Thyroid gland (tissue), 4 donors: ENCODE measurements at places on chromosomes 11 and 22.

DNA sequence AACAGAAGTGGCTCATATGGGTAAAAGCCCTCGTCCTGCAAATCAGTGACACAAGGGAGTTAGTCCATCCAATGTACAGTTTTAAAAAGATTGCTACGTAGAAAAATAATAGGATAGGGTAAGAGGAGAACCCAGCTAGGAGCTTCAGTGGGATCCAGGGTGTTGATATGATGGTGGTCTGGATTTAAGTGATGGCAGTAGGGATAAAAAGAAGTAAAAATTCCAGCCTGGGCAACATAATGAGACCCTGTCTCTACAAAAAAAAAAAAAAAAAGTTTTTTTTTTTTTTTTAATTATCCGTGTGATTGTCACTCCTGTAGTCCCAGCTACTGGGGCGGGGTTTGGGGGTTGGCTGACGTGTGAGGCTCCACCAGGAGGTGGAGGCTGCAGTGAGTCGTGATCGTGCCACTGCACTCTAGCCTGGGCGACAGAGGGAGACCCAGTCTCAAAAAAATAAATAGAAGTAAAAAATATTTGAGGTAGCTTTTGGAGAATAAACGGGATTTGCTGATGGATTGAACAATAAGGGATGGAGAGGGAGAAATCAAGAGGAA is 7.0 kb upstream of the L3MBTL2 start:
- peak; percentile 44 for DNase-seq

DNA sequence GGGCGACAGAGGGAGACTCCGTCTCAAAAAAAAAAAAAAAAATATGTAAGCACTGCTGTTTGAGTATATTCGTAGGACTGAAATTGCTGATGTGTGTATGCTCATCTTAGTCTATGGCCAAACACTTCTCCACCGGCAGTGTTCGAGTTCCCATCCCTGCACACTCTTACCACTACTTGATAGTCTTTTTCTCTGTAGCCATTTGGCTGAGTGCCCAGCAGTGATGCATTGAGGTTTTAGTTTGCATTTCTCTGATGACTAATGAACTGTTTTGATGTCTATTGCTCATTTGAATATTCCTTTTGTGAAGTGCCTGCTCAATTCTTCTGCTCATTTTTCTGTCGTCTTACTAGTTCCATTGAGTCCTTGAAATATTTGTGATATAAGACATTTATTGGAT is 1.9 kb downstream of the TIRAP start:
- peak; percentile 47 for DNase-seq

DNA sequence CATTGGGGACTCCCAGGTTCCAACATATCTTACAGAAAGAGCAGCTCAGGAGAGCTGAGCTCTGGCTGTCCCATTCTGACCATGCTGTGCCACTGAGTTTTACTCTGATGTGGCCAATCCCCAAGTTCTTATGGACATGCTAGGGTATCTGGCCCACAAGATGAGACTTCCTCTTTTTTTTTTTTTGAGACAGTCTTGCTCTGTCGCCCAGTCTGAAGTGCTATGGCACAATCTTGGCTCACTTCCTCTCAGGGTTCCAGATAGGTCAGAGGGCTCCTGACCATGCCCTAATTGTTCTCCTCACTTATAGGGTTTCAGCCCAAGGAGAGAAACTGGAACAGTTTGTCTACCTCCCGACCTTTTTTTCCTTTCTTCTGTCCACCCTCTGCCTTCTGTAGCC is 152.3 kb upstream of the CCDC90B start:
- no peak for DNase-seq

DNA sequence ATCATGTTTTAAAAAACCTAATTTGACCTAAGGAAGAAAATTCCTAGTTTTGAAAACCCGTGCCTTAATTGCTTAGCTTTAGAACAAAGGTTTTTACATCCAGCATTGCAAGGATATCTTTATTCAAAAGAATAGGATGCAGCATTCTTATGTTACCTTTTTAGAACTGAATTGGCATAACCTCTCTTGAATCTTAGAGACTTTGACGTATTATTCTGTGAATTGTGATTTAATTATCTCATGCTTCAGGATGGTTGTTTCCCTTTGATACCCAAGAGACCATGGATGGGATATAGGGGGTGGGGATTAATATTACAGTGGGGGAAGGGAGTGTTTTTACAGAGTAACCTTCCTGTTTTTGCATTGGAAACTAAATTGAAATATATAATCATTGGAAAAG is 49.4 kb downstream of the ARHGEF12 start:
- no peak for DNase-seq

GRCh38 chr11:80914311-80914710 is 1473.5 kb upstream of the TENM4 start:
- no peak for DNase-seq

DNA sequence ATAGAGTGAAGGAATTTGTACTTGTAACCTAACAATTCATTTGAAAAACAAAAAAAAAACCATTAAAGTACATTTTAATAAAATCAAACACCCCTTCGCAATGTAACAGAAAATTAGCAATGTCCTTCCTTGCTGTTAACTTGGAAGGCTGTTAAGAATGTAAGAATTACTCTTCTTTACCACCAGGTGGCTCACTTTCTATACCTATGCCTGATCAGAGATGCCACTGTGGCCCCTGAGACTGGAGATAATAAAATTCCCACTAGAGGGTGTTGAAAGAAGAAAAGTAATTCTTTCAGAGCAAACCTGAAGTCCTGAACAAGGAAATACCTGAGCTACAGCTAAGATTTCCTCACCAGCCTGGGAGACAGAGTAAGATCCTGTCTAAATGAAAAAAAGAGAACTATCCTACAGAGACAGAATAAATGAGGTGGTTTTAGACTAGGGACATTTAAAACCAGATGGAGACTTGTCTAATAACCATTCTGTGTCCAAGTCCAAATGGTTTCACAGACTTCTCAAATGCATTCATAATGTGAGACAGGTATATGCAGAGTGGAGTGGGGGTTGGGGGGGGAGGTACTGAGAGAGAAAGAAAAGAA is 1089.3 kb downstream of the FAM181B start:
- DNase-seq = peak; percentile 2

DNA sequence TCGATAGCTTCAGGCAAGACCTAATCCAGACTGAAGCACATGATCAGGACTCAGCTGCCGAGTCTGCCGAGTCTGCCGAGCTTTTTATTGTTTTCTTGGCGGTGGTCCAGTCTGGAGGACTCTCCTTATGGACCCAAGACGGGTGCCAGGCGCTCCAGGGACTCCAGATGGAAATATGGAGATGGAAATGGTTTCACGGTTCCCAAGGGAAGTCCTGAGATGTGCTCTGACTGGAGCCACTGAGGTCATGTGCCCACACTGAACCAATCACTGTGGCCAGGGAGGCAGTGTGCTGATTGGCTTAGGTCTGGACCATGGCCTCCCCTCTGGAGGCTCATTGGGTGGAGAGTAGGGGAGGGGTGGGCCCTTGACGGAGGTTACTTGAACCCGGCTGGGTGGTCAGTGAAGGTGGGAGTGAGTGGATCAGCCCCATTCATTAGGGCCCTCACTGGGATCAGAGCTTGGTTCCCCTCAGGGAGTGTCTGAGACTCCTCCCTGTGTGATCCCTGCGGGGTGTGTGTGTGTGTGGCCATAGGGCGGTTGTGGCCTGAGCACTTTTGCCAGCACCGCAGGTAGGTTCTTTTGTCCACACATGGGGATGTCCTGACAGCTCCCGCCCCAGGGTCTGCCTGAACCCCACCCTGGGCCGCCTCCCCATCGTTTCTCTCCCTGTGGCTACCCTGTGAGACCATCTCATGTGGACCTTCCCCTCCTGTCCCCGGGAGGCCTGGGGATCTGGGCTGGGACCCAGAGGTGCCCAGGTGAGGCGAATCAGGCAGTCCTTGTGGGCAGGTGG is 14.0 kb downstream of the RPS6KA4 start:
- DNase-seq = no peak

- no peak for DNase-seq
Observed at GRCh38 chr22:27063406-27063805, 406.0 kb downstream of the MIAT start.

DNA sequence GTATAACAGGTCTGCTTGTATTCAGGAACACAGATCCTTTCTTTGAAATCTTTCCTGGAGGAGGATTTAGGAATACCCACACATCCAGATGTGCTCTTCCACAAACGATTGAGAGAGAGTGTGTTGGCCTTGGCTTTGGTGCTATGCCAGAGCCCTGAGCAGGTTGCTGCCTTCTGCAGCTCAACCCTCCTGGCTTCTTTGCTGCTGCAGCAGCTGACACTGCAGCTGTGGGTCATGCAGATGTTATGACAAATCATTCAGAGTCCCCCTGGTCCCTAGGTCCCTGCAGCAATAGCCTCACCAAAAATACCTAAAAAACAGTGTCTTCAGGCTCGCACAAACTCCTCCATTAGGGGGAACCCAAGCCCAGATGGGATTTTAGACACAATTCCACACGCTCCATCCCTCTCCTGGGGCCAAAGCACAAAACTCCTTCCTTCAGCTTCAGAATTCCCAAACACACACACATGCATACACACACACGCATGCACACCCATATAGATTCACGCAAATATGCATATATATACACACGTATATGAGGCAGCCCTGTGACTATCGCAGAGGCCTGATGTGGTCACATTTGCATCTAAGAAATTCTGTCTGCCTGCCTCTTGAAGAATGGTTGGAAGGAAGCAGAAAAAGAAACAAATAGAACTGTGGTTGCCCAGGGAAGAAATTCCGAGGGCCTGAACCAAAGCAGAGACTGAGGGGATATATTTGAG is 35.4 kb downstream of the SLN start:
- DNase-seq = no peak

- DNase-seq = no peak
Observed at GRCh38 chr11:133945087-133945974, 11.4 kb downstream of the IGSF9B start.

DNA sequence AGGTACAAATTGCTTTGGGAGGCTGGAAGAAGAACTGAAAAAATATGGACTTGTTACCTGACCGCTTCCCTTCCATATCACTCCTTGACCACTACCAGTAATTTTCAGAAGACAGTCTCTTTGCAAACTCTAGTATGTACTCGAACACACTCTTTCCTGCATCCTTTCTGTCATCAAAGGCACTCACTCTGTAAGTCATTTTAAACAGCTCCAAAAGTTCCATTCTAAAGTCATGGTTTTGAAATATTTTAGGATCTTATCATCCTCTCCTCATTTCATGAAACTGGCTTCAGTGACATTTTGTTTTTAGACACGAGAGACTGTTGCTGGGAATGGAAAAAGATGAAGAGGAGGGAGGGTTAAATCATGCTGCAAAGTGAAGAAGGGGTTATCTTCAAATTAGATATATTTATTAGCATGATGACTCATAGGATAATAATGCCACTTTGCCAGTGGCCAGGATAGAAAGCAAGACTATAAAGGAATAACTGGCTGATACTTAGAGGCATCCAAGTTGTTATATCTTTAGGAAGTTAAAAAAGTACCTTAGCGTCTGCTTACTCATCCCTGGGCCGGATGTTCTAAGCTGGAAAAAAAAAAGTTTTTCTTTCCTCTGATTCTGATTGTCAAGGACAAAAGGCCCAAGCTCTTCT is 549.3 kb downstream of the METTL15 start:
- no peak for DNase-seq

- DNase-seq = no peak
Observed at GRCh38 chr22:38222797-38223119, 21.0 kb downstream of the MAFF start.

DNA sequence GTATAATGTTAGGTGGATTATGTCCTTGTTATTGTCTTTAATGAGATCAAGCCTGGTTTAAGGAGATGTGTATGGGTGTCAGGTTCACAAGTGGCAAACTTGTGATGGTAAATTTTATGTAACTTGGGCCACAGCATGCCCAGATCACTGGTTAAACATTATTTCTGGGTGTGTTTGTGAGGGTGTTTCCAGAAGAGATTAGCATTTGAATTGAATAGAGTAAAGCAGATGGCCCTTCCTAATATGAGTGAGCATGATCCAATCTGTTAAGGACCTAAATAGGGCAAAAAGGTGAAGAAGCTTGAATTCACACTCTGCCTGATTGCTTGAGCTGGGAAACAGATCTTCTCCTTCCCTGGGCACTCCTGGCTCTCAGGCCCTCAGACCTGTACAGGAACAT is 20.7 kb downstream of the OR5B21 start:
- DNase-seq = no peak

GRCh38 chr11:25991476-25991875 is 340.5 kb upstream of the ANO3 start:
- no peak for DNase-seq

DNA sequence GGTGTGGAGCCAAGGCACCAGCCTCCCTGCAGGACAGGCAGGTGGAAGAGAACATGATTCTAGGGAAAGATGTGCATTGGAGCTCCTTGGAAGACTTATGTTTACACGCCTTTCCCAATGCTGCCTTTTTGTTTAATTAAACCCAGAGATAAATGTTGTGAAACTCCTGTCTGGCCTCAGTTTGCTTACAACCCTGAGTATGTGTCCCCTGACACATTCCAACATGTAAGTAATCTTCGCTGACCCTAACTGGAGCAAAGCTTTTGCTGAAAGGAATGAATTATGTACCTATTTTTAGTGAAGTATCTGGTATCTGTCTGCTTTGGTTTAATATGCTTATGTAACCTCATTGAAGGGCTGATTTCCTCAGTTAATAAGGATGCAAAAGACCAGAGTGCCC is 56.7 kb downstream of the APIP start:
- DNase-seq = no peak
